ENCODE measurements at places on chromosomes 7 and 10. TPM values are rescaled to one million over a fixed set of nuclear protein-coding genes. Genes with fewer than 3 reads are reported as not detected.
A peak's percentile ranks its signal among the peaks of the same experiment; 100 is the strongest.

DNA sequence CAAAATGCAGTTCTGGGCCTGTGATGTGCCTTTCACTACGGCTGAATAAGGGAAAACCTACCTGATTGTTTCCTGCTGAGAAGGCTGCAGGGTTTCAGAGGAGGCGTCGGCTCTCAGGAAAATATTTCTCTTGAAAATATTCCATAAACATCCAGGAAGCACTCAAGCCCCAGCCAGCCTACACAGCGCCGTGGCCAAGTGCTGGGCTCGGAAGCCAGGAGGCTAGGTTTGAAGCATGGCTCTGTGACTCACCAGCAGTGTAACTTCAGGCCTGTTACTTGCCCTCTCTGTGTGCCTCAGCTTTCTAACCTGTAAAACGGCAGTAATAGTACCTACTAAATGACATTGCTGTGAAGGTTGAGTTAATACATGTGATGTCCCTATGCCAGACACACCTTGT is 399.1 kb downstream of the GATA3 start:
- DNase-seq: no peak

- peak; percentile 70 for DNase-seq
Observed at GRCh38 chr7:14457568-14458453, 444.7 kb downstream of the DGKB start.

DNA sequence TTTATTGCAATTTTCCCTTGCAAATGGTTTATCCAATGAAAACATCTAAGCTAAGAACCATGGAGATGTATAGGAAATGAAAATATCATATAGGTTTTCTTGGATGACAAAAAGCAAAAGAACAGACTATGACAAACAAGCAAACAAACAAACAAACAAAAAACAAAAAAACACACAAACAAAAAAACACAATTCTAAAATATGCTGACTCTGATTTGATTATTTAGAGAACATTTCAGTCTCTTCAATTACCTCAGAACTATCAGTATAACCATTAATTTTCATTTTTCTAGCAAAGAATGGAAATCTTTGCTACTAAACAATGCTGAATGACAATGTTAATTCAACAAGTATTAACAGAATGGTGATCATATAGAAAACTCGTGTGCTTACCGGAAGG is 369.5 kb upstream of the LRRN3 start:
- no peak for DNase-seq

The INSYN2A gene
- not detected for total RNA-seq

The TYW1 gene
- 12.5 TPM for total RNA-seq

DNA sequence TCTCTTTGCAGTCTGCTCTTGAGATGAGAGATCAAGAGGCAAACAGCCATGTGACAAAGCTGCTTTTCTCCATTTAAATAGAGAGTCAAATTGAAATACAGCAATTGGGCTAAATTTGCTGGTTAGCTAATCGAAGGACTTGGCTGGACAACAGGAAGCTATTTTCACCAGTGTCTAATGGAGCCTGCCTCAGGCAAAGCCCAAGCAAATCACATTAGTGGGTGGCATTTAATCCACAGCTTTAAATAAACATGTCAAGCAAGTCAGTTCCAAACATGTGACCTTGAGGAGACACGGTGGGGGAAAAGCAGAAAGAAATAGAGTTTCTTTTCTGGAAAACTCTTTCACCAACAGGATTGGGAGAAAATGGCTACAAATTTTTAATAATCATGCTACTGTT is 180.5 kb upstream of the AOAH start:
- no peak for DNase-seq

The CH25H gene
- 3.6 TPM for total RNA-seq

The ZNF786 gene
- total RNA-seq: 4.9 TPM

The DPP6 gene
- total RNA-seq: not detected

- peak; percentile 49 for DNase-seq
Observed at GRCh38 chr7:74365322-74366022, 76.3 kb downstream of the CLIP2 start.

GRCh38 chr10:83769281-83769820 is 370.0 kb upstream of the GHITM start:
- DNase-seq: no peak

- DNase-seq: peak; percentile 74
Observed at GRCh38 chr10:82378146-82378545, 503.2 kb downstream of the NRG3 start.

DNA sequence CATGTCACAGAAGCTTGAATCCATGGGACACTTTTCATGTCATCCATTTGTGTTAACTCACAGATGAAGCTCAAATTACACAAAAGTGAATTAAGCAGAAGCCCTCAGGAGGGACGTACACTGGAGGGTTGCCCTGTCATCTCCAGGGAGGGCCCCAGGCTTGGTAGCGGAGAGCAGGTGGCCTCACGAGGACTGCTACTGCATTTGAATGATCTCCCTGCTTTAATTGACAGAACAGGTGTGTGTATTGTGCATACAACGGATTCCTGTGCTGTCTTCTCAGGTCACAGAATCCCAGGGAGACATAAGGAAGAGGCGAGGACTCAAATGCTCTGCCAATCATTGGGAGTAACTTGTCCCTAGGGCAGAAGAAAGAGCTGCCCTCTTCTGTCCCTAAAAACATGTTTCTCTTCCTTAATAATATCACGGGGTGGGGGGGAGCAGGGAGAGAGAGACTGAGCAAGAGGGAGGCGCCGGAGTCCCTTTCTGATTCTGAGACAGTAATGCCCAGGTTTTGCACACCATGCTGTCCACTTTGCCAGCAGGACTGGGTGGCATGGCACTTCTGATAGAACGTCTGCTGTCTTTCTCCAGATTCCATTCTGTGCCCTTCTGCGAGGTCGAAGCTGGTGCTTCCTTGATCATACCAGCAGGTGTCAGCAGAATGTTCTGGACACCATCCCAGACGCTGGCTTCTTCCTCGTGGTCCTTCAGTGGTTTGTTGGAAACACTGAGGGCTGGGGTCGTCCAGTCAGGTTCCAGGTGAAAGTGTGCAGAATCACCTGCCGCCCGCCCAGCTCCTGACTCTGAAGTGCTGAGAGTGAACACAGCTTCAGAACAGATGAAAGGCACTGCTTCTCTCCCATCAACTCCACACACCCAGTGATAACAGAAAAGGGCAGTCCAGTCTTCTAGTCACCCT is 26.2 kb upstream of the RASGEF1A start:
- DNase-seq: peak; percentile 28

The H2BK1 gene
- not detected for total RNA-seq

- peak; percentile 42 for DNase-seq
Observed at GRCh38 chr10:4947039-4947634, 16.1 kb upstream of the AKR1C1 start.

The TAC1 gene
- not detected for total RNA-seq

GRCh38 chr10:34580214-34580613 is 234.9 kb downstream of the PARD3 start:
- no peak for DNase-seq

DNA sequence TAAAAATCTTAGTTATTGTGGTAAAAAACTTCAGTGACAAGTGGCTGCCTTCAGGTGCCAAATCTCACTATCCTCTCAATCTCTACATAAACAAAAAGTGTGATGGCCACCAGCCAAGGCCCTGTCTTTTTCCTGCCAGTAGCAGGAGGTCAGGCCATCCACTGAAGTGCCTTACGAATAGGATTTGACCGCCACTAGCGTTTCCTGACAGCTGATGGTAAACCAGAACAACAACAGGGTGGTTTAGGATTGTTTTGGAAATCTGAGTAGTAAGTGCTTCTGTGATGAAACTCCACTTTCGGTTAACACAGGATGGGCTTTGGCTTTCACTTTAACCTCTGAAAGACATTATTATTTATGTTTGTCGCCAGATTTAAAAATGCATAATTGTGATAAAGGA is 55.7 kb upstream of the OGDHL start:
- peak; percentile 78 for DNase-seq

GRCh38 chr7:137978464-137979237 is 23.2 kb downstream of the CREB3L2 start:
- peak; percentile 90 for DNase-seq

GRCh38 chr10:98460837-98461499 is 14.2 kb upstream of the HPS1 start:
- peak; percentile 93 for DNase-seq

DNA sequence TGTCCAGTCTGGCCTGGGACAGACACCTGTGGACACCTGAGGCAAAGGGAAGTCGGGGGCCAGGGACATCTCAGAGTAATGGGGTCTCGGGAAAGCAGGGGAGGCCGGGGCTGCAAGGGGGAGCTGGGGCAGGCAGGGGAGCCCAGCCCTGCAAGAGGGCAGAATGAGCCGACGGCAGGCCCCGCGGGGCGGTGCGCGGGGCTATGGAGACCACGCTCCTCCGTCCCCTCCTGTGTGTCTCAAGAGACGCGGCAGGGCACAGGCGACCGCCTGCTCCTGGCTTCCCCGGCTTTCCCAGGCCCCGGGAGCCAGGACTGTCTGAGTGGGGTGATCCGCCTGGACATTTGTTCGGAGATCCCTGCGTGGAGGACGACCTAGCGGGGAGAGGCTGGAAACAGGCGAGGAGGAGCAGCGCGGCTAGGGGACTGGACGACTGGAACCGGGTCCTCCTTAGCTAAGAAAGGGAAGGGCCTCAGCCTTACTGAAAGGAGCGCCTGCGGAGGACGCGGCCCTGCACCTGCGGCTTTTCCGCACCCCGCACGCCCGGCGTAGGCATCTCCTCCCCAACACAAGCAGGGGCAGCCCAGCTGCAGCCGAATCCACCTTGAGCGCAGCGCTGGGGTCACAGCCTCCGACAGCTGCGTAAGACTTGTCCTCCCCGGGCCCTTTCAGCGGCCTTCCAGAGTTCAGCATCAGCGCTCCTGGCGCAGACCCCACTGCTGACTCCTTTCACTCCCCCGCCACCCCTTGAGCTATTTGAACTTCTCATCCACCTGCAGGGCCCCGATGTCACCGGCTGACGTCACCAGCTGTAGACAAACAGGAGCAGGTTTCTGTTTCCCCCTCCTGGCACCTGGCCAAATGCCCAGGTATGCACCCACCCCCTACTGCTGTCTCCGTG is 176.4 kb downstream of the ZNF248 start:
- DNase-seq: no peak

The WDR86 gene
- total RNA-seq: not detected

DNA sequence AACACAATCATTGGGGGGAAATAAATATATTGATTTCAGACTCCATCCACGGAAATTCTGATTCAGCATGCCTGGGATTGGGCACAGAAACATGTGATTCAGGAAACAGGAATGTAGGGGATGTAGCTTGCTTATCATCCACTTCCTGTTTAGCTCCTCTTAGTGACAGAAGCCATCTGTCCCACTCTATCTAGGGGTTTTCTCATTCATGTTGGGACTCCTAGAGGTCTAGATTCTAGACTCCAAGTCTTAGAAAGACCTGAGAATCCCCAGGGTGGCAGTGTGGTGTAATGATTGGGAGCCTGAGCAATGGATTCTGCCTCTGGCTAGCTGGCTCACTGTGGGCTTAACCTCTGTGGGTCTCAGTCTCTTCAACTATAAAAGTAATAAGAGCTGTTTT is 67.9 kb downstream of the CDK1 start:
- DNase-seq: peak; percentile 54

- DNase-seq: no peak
Observed at GRCh38 chr7:134245253-134245652, 71.5 kb downstream of the SLC35B4 start.

DNA sequence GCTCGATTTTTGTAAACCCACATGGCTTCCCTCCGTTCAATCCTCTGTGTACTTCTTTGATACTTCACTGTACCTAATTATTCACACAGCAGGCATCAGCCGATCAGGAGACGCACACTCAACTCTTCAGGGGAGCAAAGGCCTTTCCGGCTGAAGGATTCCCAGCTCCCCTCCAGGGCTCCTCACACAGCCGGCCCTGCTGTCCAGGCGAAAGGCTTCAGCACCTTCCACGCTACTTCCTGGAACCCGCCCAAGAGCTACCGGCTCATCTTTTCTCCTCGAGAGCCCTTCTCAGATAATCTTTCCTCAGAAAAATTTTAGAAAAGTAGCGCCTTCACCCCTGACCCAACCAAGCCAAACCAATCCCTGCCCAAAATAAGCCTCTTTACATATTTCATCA is 270.4 kb downstream of the ZMYND11 start:
- no peak for DNase-seq

GRCh38 chr10:78599122-78599853 is 469.5 kb upstream of the ZMIZ1 start:
- DNase-seq: no peak

The PIP gene
- total RNA-seq: not detected

- no peak for DNase-seq
Observed at GRCh38 chr10:68184546-68184945, 47.4 kb downstream of the ATOH7 start.

DNA sequence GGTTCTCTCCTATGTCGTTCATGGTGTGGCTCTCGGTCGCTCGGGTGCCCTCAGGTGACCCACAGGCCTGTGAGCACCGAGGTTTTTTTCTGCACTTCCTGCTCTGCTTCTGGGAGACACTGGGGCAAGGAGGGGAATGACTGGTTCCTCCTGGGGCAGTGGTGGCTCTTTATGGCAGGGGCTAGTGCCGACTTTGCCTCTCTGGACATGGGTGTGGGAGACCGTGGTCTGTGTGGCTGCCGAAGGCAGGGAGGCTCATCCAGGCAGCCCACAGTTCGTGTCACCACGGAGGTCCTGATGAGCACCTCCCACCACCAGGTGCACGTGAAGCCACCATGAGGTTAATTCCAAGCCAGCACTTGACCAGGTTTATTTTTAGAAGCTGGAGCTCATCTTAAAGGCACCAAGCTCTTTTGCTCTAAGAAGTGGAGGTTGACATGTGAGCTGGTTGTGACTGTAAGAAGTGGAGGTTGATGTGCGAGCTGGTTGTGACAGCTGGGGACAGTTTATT is 24.7 kb upstream of the DPYSL4 start:
- DNase-seq: no peak

- peak; percentile 48 for DNase-seq
Observed at GRCh38 chr10:22988581-22989360, 60.9 kb downstream of the ARMC3 start.

GRCh38 chr7:77320714-77321113 is 95.4 kb downstream of the GSAP start:
- DNase-seq: no peak
